ENCODE measurements at places on chromosomes 3 and 15.

- peak; percentile 95 for DNase-seq
These were observed 6.5 kb upstream of the TM4SF18 start for GRCh38 chr3:149339931-149340309.

GRCh38 chr3:45029216-45029615, 3.1 kb downstream of the CLEC3B start:
- no peak for DNase-seq

DNA sequence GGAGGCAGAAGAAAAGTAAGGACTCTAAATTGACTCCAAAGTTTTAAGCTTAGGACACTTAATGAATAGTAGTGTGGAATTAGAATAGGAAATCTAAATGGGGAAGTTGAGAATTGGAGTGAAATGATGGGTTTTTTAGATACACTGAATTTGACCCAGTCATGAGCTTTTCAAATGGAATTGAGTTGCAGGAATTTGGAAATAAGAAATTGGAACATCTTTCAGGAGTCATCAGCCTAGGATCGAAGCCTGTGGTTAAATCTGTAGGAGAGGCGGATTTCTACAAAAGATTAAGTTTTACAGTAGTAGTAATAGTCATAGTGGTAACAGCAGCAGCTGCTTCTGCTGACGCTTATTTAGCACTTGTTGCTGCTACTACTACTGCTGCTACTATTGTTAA, 129.0 kb upstream of the LRRFIP2 start:
- DNase-seq = no peak

GRCh38 chr15:60392601-60392985, 5.2 kb downstream of the ANXA2 start:
- DNase-seq = no peak

DNA sequence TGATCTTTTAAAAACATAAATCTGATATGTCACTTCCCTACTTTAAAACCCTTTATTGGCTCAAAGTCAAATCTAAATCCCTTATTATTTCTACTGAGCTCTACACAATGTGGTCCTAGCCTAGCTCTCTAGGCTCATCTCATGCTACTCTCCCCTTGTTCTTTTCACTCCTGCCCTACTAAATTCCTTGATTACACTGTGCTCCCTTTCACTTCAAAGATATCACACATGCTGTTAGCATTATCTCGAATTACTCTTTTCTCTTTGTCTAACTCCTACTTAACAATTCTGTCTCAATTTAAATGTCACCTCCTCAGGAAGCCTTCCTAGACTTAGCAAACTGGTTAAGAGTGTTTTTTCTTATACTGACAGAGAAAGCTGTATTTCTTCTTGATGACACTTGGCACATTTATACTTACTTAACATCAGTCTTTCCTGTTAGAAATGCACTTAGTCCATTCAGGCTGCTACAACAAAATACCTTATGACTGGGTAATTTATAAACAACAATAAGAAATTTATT, 102.0 kb downstream of the SCAPER start:
- no peak for DNase-seq

- peak; percentile 60 for DNase-seq
These were observed 56.2 kb upstream of the GLCE start for GRCh38 chr15:69104050-69104750.

- DNase-seq = no peak
These were observed 144.8 kb downstream of the RBPMS2 start for GRCh38 chr15:64630396-64631107.

GRCh38 chr3:49668414-49668797, 5.7 kb upstream of the APEH start:
- DNase-seq = peak; percentile 25

DNA sequence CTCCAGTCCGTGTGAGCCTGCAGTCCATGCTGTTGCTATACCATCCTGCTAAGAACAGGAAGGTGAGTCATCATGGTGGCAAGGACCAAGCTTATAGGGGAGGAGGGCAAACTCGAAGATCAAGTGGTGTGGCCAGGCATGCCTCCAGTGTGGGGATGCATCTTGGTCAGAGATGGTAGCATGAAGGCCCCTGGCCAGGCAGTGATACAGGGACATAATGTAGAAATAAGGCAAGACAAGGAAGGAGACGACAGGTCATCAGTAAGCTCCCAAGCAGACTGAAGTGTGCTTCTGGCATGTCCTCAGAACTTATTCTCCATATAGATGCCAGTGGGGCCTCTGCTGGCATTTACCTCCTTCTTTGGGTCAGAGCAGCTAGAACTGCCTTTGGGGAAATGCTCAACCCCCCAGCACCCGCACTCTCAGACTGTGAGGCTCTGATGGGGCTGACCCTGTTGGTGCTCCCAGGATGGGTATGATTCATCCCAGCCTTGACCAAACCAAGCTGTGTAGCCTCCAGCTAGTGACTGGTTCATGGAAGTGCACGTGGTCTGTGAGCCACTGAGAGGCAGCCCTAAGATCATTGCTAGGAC, 52.5 kb upstream of the ATP2B2 start:
- DNase-seq = no peak

DNA sequence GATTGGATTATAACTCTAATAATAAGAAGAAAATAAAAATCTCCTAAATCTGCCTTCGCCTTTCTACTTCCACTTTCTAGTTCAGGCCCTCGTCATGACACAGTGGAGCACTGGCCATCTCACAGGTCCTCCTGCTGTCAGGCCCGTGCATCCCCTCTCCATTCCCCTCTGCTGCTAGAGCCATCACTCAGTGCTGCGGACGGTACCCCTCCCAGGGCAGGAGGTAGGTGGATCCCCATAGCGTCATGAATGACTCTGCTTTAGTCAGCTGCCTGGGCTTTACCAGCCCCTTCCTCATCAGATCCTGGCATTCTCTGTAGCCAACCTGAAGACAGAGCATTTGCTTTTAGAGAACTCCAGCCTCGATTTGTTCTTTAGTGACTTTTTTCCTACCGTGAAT, 12.0 kb upstream of the PPP1R2 start:
- DNase-seq = no peak

DNA sequence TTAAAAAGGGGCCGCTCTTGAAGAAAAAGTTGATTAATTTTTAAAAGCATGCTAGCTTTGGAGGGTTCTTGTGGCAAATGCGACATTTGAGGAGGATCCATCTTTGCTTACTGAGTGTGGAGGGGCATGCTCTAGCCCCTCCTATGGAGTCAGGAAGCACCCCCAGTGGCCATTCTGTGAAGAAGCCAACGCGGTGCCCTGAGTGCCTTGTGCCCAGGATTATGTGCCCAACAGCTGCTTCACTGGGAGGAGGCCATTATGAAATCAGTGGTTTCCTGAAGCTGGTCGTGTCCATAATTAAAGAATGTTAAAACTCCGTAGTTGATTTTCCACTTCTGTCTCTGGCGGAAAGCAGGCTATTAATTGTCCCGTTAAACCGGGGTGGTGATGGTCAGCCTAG, 69.1 kb upstream of the TNFAIP8L3 start:
- no peak for DNase-seq

GRCh38 chr3:183342824-183343223, 85.6 kb downstream of the MCF2L2 start:
- DNase-seq = no peak

GRCh38 chr3:14494279-14494972, 45.7 kb downstream of the GRIP2 start:
- no peak for DNase-seq

GRCh38 chr3:10867384-10867783, 51.4 kb downstream of the SLC6A11 start:
- DNase-seq = no peak

- DNase-seq = no peak
These were observed 7.0 kb upstream of the AHSG start for GRCh38 chr3:186605561-186606545.

- no peak for DNase-seq
These were observed 18.2 kb downstream of the SENP8 start for GRCh38 chr15:72136170-72137051.

GRCh38 chr3:32437896-32438295, 46.2 kb downstream of the CMTM7 start:
- DNase-seq = no peak

DNA sequence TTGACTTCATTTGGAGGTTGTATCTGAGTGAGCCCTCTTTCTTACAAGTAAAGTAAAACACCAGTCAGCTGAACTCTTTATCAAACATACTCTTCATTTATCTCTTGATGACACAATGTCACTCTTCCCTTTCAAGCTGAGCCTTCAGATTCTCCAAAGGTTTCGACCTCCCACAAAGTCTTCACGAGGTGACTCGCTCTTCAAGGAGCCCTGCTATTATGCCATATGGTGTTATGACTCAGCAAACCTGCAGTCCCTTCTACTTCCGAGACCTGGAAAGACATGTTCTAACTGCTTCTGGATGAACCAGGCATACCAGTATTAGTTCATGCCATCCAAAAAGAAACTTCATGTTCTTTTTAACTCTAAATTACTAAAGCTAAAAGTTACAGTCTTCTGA, 23.1 kb downstream of the AADAC start:
- peak; percentile 53 for DNase-seq

DNA sequence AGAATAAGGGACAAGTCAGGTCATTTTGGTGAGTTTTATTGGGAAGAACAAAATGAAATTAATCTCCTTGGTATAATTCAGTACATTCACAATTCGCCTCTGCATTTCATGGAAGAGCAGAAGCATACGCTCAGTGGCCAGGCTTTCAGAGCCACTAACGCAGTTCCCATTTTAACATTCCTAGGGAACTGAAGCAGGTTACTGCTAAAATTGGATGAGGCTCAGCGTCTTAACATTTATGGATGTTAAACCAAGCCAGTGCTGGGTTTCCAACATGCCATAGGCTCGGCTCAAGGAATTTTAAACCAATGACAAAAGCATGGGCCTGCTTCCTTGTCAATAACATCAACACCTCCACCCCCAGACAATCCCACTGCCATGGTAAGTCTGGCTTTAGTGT, 172.7 kb upstream of the PRICKLE2 start:
- DNase-seq = no peak

- DNase-seq = no peak
These were observed 38.4 kb downstream of the RFX7 start for GRCh38 chr15:56205061-56205876.

DNA sequence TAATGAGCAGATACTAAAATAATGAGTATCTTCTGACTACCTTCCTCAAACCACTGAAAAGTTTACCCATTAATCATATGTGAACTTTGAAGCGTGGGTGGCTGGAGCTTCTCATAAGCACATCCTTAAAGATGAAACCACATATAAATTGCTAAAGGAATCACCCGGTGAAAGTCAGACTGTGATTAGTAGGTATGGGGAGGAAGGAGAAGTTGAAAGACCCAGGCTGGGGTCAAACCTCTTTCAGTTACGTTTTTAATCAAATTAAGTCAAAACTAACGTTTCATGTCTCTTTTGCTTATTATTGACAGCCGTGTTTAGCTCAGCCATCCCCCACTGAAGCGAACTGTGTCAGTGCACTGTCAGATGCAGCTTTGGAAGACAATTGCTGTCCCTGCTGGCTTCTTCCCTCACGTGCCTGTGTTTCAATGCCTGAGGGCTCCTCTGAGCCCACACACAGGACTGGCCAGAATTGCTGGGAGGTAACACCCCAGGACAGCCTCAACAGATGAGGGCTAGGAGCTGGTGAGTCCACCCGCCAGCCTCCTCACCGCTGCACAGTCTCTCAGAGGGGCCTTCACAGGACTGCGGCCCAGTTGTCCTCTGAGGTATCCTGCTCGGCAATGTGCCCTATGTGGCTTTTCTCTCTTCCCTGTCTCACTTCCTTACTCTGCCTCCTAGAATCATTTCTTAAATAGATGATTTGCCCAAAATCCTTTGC, 29.3 kb upstream of the SH3BP5 start:
- no peak for DNase-seq

DNA sequence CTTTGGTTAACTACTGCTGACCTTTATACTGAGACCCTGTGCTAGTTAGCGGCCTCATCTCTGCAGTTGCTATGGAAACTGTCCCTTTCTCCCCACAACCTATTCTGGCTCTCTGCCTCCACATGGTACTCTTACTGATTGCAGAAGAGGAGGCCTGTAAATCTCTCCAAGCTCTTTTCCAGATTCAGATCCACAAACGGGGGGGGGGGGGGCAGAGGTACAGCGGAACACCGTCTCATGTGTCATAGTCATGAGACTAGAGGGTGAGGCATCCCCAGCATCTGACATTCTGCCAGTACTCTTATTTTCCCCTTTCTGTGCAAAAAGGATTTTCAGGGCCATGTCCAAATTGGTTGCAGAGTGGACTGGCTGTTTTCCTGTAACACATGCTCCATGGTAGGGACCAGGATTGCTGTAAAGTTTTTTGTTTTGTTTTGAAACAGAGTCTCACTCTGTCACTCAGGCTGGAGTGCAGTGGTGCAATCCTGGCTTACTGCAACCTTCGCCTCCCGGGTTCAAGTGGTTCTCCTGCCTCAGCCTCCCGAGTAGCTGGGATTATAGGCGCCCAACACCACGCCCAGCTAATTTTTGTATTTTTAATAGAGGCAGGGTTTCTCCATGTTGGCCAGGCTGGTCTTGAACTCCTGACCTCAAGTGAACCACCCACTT, 8.3 kb upstream of the MAP1A start:
- no peak for DNase-seq

GRCh38 chr3:157436583-157437291, at the start of gene PTX3:
PTX3 (plus strand) TSS chr3:157436850; CDS start chr3:157436934, 84 bp downstream.
- DNase-seq = no peak

DNA sequence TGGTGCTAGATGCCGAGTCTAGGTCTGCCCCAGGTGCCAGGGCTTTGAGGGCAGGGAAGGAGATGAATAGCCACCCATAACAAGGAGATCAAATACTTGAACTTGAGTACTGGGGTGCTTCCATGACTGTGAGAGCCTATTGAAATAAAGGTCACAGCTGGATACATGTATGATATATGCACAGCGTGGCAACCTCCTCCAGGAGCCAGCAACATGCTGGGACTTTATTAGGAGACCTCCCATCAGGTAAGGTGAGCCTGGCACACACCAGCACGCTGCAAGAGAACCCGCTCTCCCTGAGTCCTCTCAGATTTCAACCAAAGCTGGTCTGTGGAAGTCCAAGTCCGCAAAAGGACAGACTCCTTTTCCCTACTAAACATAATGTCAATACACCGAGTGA, 10.5 kb upstream of the HES1 start:
- no peak for DNase-seq

- DNase-seq = no peak
These were observed 16.6 kb downstream of the GP9 start for GRCh38 chr3:129077222-129077621.

- DNase-seq = no peak
These were observed 4.4 kb downstream of the CMTM6 start for GRCh38 chr3:32498252-32498651.

GRCh38 chr15:58419803-58420524, 11.8 kb upstream of the LIPC start:
- no peak for DNase-seq

GRCh38 chr15:83695246-83695645, 41.3 kb downstream of the ADAMTSL3 start:
- DNase-seq = no peak

- no peak for DNase-seq
These were observed 34.5 kb upstream of the MAP3K13 start for GRCh38 chr3:185328324-185329004.

- DNase-seq = peak; percentile 81
These were observed 27.5 kb upstream of the CFAP161 start for GRCh38 chr15:81106560-81106959.

DNA sequence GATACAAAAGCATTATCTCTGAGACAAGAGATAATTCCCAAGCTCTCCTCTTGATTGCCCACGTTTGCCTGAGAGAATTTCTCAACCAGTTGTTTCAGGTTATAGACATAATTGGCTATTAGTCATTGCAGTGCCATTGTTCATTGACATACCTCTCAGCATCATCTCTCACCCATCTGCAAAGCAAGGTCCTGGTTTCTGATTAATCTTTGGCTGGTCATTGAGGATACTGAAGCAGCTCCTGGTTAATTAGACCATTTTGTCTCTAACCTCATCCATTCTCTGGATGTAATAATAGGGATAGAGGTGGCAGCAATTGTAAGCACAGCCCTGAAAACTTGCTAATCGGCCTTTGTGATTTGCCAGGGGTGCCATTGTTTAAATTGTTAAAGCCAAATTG, 104.2 kb downstream of the CNTN6 start:
- no peak for DNase-seq

All from SW480 (cell line).